ENCODE measurements at places on chromosomes 5 and 9.

DNA sequence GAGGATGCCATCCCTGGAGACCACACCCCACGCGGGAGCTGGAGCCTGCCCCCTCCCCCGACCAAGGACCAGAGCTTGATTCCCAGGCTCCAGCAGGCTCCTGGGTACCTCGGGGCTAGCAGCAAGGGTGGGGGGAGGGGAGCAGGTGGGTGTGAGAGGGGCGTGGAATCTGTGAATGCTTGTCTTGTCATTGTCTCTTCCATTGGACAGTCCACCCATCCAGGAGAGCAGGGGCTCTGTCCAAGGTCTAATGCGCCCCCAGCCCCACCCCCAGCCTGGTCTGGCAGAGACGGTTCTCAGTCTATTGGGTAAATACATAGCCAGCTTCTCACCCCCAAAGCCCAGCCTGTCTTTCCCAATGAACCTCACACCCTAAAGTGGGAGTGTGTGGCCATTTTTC, 22.8 kb downstream of the URM1 start:
- no peak for DNase-seq

DNA sequence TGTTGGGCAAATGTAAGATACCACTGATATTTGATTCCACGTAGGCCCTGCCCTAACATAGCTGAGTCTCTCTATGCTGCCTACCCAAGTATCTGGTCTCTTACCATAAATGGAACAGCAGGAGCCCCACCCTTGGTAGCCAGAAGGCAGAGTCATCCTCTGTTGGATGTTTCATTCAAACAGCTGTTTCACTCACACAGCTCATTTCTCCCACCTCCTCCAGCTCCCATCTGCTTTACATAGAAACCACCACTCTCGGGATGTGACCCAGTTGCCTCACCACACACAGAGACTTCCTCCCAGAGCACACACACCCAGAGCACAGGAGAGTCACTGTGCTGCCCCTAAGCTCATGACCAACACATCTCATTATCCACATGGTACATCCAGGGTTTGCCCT, 165.3 kb downstream of the TMEM167A start:
- DNase-seq = no peak

DNA sequence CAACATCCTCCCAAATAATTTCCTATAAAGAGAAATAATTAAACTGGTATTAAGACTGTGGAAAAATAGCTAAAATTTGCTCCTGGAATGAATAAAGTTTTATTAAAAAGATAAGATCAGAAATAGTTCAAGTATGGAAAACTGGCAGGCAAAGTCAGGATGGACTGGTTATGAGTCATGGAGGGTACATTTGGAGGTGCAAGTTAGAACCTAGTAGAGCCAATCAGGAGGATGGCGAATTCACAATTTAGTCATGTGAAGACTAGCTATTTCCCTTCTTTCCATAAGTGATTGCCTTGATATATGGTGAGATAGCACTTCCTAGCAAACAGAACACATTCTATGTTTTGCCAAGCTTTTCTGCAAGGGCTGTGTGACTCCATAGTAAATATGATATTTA, 1303.5 kb downstream of the EFNA5 start:
- no peak for DNase-seq

DNA sequence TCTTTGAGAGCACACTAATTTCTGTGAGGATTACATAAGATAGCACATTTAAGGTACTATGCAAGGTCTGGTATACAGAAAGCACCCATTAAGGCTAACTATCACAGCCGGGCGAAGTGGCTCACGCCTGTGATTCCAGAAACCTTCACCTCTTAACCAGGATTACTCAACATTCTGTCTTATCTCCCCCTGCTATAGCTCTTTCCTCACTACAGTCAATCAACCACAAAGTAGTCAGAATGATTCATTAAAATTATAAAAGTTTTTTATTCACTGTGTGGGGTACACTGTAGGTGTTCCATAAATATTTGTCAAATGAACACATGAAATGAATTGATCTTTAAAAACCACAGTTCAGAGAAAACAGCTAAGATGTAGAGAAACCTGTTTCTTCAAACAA, 48.7 kb downstream of the CHD1 start:
- DNase-seq = no peak

GRCh38 chr5:104573949-104574709, 1011.5 kb upstream of the NUDT12 start:
- DNase-seq = no peak

DNA sequence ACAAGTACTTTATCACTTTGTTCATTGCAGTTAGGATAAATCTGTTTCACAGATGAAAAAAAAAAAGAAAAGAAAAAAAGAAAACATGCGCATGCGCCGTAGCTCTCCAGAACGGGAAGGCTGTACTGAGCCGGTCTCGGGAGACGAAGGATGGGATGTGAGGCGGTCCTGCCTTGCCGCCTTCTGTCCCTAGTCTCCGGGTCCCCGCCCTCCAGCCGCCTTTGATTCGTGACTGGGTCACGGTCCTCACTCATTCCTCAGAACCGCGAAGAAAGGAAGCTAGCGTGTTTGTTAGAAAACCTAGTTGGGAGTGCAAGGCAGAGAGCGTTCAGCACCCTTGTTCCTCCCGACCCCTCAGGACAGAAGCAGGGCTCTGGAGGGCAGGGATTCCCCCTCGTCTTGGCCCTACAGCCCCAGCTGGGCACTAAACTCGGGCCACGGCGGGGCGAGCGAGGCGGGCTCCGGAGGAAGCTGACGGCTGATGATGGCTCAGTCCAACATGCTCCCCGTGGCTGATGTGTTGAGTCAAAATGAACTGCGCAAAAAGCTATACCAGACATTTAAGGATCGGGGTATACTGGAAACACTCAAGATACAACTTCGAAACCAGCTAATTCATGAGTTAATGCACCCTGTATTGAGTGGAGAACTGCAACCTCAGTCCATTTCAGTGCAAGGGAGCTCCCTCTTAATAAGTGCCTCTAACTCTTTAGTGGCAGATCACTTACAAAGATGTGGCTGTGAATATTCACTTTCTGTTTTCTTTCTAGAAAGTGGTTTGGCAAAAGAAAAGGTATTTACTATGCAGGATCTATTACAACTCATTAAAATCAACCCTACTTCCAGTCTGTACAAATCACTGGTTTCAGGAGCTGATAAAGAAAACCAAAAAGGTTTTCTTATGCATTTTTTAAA, 40.0 kb downstream of the CPLANE1 start:
- no peak for DNase-seq

DNA sequence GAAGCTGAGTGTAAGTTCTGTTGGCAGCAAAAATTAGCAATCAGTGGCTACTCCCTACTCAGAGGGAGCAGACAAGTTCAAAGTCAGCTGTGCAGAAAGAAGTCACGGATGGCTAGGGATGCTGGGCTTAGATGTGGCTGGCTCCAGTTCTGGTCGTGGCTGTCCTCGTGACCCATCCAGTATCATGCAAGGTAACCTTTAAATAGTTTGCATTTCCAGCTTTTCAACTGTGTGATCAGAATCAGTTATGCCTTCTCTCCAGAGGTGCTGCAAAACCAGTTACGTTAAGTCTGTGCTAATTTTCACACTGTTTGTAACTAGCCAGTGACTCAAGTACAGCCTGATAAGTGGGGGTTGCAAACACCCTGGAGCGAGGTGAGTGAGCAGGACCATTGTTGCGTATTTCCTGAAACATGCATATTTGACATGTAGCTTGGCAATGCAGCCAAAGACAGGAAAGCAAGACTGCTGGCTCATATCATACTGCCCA, 302.4 kb downstream of the ATPSCKMT start:
- no peak for DNase-seq

GRCh38 chr5:39373791-39374190, 9.5 kb upstream of the C9 start:
- DNase-seq = no peak

DNA sequence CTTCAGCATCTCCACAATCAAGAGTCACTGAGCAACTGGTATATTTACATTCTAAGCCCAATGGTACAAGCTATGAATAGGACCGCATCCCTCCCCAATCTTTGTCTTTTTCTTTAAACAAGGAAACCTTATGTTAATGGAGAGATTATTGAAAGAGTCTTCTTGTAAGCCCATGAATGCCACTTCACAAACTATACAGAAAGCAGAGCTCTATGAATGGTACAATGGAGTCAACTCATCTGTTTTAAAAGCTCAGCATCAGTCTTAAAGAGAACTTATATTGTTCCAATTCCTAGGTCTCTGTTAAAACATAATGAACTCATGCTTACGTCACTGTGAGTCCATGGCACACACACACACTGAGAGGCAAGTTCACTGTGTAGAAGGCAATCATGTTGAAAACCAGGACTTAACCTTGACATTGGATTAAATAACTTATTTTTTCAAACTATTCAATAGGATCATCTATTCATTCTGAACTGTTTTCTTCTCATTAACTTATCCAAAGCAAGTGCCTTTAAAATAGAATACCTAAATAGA, 4.5 kb downstream of the NREP start:
- DNase-seq = no peak

DNA sequence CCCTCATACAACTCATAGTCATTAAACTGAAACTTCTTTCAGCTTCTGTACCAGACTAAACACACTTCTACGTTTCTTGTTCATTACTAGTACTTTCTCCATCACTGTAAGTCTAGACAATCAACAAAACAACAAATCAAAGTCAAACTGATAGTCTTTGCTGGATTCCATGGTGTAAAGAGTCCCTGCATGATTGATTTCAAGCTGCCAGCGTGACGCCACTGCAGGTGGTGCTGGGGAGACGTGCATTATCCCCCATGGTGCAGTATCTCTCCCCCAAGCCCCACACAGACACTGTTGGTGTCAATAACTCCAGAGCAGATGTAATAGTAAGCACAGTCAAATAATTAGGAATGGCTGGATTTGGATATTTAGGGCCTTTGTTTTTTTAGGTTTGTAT, 10.7 kb upstream of the SLC2A8 start:
- no peak for DNase-seq

GRCh38 chr5:97243353-97243752, 60.3 kb upstream of the RIOK2 start:
- no peak for DNase-seq

- DNase-seq = no peak
These were observed 514.2 kb downstream of the RAB3C start for GRCh38 chr5:59097116-59097515.

- no peak for DNase-seq
These were observed 48.2 kb downstream of the ABCA1 start for GRCh38 chr9:104879555-104880309.

GRCh38 chr5:81513473-81513872, 119.5 kb upstream of the ACOT12 start:
- DNase-seq = no peak

GRCh38 chr9:22064957-22065356, 55.9 kb upstream of the CDKN2B start:
- DNase-seq = no peak

DNA sequence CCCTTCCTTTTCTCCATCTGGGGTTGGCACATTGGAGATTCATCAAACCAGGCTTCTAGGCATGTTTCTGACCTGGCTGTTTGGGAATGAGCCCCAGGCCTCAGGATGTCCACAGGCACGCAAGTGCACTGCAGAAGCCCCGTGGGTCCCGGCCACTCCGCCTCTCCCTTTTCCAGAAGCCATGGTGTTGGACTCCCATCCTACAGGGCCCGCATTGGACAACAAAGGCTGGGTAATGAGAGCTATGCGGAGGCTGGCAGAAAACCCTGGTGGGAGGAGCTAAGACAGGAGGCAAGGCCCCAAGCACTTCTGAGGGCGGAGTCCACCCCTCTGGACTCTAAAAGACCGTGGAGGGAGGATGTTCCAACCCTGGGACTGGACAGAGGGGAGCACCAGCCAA, 160.6 kb downstream of the OLFM1 start:
- no peak for DNase-seq

DNA sequence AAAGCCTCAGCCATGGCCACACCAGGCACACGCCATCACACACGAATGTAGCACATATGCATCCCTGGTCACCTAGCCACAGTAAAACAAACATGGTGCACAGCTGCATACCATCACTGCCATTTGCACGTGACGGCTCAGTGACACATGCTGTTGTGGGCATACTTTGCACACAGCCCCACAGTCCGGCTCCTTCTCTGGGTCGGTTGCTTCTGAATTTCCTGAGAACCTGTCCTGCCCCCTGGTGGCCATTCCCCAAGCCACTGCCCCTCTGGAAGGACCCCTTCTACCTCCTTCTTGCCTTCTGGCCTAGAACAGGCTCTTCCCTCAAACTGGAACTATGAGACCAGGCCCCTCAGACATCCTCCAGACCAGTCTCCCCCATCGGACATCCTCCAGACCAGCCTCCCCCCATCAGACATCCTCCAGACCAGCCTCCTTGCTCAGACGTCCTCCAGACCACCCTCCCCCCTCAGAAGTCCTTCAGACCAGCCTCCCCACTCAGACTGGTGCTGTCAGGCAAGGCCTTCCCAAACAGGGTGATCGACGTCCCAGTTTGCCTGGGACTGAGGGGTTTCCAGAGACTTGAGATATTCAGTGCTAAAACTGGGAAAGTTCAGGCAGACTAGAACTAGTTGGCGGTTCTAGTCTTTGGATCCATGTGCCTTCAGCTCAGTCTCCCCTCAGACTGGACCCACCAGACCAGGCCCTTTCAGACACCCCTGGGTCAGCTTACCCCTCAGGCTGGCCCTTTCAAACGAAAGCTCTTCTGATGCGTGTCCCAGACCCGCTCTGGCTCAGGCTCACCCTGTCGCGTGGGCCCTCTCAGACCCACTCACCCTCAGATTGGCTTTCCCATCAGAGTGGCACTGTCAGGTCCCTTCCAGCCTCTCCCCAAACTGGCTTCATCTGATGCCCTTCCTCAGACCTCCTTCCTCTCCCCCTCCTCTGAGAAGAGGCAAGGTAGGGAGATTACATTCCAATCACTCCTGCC, 24.3 kb upstream of the ENHO start:
- DNase-seq = peak; percentile 10

DNA sequence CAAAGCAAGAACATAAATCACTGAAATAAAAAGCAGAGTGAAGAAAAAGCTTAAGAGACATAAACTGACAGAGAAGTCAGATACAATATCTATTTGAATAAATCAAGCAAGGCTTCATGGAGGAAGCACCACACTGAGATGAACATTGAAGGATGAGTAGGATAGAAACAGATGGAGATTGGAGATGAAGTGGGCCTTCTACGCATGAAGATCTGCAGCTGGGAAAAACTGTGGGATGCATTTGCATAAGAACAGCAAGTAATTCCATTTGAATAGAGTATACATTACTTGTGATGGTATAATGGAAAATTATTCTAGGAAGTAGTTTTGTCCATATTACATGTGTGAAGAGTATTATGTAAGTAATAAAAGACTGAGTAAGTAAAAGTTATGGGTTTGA, 16.5 kb downstream of the NMUR2 start:
- no peak for DNase-seq

DNA sequence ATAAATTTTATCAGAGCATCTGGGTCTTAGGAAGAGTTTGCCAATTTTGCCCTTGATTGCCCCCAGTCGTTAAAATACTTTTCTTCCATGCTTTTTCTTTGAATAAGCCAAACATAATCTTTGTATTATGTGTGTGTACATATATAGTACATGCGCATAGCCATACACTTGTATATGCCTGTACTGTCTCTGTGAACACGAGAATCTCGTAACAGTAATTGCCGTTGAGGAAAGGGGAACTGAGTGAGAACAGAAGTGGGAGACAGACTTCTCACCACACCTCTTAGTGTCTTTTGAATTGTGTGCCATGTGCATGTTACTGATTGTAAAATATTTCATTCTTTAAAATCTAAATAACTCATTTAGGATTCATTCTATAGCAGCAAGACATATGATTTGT, 79.6 kb upstream of the GRHPR start:
- DNase-seq = no peak

Data from stimulated activated CD8-positive, alpha-beta memory T cell treated with anti-CD3 and anti-CD28 coated beads, Interleukin-4, amount 100 ng/mL, for 1 hour (primary cell).